ENCODE measurements at places on chromosomes 4 and X. TPM values are rescaled to one million over a fixed set of nuclear protein-coding genes. Genes with fewer than 3 reads are reported as not detected.
A peak's percentile ranks its signal among the peaks of the same experiment; 100 is the strongest.

DNA sequence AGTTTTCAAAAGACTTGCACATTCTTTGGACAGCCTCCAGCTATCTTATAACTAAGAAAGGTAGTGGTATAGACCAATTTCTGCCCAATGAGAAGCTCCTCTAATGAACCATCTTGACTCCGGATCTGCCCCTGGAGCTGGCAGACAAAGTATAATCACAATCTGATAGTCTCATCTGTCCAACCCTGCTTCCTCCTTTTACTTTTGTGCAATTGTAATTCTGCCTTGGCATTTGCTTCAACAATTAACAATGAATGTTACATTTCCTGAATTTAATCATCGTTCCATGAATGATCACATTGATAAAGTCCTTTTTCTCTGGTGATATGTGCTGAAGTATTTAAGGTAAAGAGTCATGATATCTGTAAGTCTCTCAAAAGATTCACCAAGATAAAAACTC lies 27.8 kb downstream of the FRYL start:
- no peak for DNase-seq

DNA sequence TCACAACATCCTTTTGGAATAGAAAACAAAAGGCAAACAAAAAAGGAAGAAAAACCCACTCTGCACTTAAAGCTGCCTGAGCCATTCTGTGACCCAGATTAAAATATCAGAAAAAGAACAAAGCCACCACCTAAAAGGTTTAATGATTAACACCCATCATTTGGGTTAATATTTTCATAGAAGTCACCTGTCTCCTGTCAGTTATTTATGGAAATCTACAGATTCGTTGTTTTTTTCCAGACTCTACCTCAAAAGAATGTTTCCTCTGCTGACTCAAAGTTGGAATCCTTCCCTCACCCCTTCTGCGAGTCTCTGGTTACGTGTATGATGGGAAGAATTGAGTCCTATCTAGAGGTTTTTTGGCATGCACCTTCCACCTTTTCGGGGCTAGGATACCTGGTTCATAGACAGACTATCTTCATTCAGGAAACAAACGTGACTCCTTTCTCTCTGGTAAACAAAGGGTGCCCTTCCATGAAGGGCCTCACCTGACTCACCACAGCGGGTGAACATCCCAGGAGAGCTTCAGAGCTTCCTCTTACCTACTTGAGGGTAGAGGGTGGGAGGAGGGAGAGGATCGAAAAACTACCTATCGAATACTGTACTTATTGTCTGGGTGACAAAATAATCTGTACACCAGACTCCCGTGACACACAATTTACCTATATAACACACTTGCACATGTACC lies 19.6 kb upstream of the CA5B start:
- no peak for DNase-seq

DNA sequence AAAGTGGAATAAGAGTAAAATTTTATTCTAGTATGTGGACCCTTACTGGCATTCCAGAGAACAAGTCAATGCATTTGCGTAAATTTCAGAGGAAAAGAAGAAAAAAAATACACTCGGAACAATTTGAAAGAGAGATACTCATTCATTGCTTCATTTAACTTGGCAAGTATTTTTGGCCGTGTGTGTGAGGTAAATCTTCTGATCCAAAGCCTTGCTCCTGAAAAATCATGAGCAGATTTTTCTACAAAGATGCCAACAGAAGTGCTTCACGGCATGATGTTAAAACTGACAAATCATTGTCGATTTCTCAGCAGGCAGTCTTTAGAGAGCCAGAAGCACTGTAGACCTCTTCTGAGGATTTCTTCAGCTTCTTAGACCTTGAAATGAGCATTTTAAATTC lies 194.0 kb downstream of the COX18 start:
- peak; percentile 54 for DNase-seq

DNA sequence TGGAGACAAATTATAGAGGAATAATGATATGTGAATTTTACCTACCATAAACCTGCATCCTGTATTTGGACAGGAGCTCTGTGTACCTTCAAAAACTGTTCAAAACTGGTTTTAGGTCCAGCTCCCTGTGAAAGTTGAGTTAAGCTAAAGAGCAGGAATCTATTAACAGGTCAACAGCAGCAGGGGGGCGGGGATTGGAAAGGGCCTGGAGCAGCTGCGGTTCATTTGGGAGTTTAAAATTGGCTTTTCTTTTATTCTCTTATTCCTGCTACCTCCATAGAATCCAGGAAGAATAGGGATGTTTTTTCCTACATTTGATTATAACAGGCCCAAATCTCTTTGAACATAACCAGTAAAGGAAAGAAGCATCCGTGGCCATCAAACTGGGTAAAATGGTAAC lies 23.8 kb downstream of the SHROOM3 start:
- no peak for DNase-seq

- DNase-seq: peak; percentile 46
These were observed 155.6 kb upstream of the CXCL13 start for GRCh38 chr4:77450006-77450405.

DNA sequence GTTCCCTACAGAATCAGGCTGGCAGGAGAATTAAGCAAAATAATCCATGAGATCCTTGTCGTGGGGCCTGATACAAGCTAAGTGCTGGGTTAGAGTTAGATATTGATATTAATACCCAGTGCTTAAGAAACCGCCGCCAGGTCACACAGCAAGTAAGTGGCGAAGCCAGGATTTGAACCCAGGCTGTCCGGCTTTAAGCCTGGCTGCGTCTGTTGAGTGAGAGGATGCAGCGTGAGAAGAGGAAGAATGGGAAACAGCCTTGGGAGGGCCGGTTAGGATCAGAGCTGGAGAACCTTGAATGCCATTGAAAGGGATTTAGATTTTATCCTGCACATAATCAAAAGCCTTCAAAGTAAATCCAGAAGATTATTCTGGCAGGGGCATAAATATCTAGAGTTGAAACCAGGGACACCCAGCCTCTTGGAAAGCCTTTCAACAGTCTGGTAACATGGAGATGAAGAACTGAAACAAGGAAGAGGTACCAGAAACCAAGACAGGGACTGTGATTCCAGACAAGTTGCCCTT lies 64.8 kb upstream of the HELT start:
- no peak for DNase-seq

DNA sequence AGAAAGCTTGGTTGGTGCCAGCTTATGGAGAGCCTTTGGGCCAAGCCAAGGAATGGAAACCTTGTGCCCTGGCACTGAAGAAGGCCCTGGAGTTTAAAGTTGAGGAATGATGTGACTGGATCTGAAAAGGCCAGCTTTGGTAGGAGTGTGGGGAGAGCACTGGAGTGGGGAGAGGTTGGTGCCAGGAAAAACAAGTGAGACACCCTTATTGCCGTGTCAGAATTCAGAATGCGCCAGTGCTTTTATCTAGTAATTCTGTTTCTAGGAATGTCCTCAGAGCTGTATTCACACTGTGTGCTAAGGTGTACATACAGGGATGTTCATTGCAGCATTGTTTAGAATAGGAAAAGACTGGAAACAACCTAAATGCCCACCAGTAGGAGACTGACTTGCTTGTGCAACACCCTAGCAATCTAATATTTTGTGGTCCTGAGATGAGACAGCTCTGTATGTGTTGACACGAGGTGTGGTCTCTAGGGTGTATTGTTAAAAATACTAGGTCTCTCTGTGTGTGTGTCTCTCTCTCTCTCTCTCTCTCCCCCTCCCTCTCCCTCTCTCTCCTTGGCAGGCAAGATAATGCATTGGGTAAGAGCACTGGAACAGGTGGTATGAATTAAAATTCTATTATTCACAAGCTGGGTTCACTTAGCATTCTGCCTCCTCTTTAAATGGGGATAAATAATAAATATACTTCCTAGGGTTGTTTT lies 107.8 kb downstream of the GATB start:
- DNase-seq: peak; percentile 95

GRCh38 chr4:5971078-5971450 lies 47.2 kb downstream of the C4orf50 start:
- DNase-seq: no peak

DNA sequence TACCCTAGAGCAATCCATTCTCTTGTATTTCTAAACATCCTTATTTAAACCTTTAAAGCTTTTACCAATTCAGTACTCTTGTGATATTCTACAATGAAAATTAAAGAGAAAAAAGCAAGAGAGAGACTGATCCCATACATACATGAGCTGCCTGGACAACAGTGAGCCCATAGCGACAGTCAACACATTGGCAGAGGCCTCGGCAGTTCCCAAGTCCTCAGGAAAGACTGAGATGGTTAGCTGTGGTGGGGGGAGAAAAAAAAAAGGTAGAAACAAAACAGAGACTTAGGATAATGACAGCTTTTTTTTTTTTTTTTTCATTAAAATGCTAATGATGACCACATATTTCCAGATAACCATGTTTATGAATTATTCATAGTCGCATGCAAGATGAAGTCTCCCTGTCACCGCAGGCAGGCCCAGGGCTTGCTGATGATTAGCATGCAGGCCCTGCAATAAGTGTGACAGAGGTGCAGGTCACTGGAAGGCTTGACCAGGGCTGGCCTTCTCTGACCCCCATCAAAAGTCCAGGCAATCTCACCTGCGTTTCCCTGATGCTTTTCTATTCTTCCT lies 148.8 kb downstream of the APBB2 start:
- DNase-seq: no peak

DNA sequence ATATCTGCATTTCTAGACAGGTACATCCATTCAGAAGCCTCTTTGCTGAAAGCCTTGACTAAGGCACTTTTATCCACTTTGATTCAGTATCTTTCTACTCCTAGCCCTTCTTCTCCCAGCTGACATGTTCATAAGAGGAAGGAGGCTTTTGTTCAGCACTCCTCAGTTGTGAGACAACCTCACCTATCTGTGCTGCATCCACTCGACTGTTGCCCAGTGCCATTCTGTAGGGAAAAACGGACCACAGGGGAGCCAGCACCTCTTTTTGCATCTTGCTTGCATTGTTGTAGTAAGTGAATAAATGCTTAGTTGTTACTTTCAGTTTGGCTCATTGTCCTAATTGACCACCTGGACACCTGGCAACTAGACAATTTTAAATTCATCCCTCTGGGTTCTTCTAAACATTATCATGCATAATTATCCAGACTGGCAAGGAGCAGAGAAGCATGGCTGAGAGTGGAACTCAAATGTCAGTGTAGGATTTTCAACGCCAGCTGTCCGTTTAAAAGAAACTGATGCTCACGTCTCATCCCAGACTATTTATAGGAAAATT lies 83.8 kb upstream of the BOD1L1 start:
- no peak for DNase-seq

DNA sequence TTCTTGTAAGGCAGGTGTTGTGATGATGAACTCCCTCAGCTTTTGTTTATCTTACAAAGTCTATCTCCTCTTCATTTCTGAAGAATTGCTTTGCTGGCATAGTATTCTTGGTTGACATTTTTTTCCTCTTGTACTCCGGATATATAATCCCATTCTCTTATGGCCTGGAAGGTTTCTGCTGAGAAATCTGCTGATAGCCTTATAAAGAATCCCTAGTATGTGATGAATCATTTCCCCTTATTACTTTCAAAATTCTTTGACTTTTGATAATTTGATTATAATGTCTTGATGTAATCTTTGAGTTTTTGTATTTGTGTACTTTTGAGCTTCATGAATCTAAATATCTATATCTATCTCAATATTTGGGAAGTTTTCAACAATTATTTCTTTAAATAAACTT lies 655.3 kb upstream of the MAGEB2 start:
- DNase-seq: no peak

DNA sequence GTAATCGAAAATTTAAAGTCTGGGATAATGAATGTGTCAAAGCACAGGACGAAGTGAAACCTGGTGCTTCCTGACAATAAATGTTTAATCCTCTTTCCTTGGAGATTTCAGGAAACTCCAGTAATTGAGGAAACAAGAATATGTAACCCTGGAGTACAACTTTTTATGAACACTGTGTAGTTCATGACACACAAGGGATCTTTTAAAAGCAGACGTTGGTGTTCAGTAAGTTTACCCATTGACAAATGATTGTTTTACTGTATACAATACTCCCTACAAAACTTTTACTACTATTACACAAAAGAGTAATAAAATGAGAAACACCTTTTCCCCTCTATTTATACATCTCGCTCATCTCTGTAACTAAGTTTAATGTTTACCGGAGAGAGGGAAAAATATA lies 312.4 kb downstream of the PPARGC1A start:
- DNase-seq: no peak

DNA sequence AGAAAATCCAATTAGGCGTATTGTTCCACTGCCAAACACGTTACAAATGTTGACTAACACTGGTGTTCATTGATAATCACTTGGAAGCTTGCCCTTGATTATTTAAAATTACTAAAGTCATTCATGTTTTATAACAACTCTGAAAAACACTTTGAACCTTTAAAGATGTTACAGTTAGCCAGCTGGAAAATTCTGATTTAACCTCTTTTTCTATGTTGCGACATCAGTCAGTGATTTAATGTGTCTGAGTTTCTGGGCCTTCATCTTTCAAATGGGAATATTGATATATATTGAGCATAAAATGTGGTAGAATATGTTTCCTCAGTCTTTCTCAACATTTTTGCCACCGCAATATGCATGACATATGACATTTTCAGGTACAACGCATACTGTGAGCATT lies 274.1 kb upstream of the TENM3 start:
- no peak for DNase-seq

- DNase-seq: no peak
These were observed 245.9 kb upstream of the TLL1 start for GRCh38 chr4:165627128-165627527.

- DNase-seq: no peak
These were observed 591 bp downstream of the ELK1 start for GRCh38 chrX:47649781-47650163.

- no peak for DNase-seq
These were observed 1607.9 kb upstream of the TENM3 start for GRCh38 chr4:180635281-180635680.

- no peak for DNase-seq
These were observed 48.9 kb downstream of the RGS12 start for GRCh38 chr4:3341760-3342159.

GRCh38 chr4:55859711-55860110 lies 6.3 kb downstream of the EXOC1 start:
- DNase-seq: no peak

- DNase-seq: no peak
These were observed 178.8 kb upstream of the SPIN4 start for GRCh38 chrX:63529961-63530360.

GRCh38 chr4:99219072-99219471 lies at the start of gene ADH6:
Gene ADH6, minus strand, starts transcription at chr4:99219246. Its CDS starts 94 bp downstream, at chr4:99219152.
- DNase-seq: no peak

DNA sequence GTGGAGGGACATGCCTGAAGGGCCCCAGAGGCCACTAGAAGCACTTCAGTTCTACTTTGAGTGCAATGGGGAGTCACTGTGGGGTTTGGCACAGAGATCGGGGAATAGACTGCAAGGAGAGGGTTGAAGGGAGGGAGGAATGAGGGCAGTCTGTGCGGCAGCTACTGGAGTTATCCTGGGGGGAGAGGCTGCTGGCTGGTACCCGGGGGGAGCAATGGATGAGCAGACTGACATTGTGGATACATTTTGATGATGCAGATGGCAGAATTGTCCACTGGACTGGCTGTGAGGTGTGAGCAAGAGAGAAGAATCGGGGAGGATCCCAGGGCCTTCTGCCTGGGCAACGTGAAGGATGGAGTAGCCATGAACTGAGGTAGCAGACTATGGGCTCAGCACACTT lies 2.8 kb upstream of the MAMLD1 start:
- DNase-seq: no peak

Gene NHSL2
- 3.9 TPM for total RNA-seq

Gene POF1B
- not detected for total RNA-seq

Gene DOCK11
- total RNA-seq: 60.8 TPM

Gene SYTL5
- 0.08 TPM for total RNA-seq

Gene TMPRSS11B
- not detected for total RNA-seq

Gene CD38
- not detected for total RNA-seq

Gene SLC34A2
- not detected for total RNA-seq

Data from fibroblast of the aortic adventitia (primary cell).